ENCODE measurements at places on chromosomes 1 and 21.
A peak's percentile ranks its signal among the peaks of the same experiment; 100 is the strongest.

GRCh38 chr1:217647791-217648190, 16.6 kb downstream of the SPATA17 start:
- no peak for DNase-seq

DNA sequence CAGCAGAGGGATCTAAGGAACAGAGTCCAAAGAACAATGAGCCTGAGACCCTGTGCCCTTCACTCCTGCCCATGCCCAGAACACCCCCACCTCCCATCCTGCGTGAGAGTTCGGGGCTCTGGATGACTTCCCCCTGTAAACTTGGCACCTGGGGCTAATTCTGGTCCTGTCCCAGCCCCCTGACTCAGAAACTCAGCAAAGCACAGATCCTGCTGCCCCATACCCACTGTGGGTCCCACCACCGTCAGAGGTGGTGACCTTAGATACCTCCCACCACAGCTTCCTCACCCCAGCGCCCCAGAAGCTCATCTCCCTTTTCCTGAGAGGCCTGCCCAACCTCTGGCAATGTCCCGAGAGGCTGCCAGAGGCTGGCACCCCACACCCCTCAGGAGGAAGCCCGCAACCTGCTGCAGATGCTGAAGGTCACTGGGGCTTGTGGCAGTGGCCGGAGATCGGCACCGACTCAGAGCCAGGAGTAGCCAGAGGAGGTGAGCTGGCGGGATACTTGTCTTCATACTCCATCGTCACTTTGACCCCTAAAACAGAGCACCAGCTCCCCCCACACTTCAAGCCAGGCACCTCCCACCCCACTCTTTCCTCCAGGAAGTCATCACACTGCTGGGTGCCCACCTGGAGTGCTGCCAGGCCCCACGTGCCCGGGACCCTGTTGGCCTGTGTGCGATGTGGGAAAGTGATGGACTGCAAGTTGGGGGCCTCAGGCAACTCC, 111.6 kb upstream of the IFFO2 start:
- no peak for DNase-seq

GRCh38 chr1:65625528-65625927, 167.2 kb upstream of the PDE4B start:
- DNase-seq = no peak

DNA sequence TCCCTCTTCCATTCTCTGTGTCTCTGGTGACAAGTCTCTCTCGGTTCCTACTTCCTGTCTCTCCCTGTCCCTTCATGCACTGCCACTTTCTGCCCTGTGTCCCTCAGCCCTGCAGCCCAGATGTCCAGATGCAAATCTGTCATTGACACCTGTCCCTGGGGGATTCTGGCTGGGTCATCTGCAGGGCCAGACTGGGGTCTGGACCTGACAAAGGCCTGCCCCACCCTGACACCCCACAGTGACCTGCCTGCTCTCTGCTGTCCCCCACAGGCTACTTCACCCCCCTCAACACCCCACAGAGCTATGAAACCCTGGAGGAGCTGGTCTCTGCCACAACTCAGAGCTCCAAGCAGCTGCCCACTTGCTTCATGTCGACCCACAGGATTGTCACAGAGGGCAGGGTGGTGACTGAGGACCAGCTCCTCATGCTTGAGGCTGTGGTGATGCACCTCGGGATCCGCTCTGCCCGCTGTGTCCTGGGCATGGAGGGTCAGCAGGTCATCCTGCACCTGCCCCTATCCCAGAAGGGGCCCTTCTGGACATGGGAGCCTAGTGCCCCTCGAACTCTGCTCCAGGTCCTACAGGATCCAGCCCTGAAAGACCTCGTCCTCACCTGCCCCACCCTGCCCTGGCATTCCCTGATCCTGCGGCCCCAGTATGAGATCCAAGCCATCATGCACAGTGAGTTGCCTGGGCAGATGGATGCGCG, 7.2 kb downstream of the THEMIS2 start:
- DNase-seq = no peak

DNA sequence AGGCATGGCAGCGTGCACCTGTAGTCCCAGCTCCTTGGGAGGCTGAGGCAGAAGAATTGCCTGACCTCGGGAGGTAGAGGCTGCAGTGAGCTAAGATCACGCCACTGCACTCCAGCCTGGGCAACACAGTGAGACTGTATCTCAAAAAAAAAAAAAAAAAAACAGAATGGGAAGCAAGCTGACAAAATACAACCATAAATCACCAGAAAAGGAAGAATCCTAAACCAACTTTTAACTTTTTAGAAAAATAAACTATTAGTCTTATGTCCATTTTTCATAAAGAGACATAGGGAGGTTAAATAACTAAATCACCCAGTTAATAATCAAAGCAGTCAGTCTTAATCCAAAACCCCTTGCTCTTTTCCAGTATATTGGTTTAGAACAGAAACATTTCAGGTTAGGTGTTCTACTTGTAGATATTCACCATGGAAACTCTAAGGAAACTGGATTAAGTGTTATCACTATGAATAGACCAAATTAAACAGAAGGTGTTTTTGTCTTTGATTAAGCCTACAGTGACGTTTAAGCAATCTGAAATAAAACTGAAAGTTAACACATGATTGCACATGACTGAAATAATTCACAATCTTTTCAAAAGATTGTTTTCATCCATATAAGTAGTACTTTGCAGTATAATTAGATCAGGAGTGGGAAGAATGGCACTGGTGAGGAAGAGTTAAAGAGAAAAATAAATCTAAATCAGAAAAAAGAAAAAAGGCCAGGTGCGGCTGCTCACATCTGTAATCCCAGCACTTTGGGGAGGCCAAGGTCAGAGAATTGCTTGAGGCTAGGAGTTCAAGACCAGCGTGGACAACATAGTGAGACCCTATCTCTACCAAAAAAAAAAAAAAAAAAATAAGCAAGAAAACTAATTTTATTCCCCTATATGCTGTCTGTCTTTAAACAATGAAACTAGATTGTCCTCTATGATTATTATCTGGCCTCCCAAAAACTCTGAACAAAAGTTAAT, 9.6 kb downstream of the CDC42BPA start:
- no peak for DNase-seq

GRCh38 chr1:199082778-199083389, 444.0 kb downstream of the PTPRC start:
- no peak for DNase-seq

DNA sequence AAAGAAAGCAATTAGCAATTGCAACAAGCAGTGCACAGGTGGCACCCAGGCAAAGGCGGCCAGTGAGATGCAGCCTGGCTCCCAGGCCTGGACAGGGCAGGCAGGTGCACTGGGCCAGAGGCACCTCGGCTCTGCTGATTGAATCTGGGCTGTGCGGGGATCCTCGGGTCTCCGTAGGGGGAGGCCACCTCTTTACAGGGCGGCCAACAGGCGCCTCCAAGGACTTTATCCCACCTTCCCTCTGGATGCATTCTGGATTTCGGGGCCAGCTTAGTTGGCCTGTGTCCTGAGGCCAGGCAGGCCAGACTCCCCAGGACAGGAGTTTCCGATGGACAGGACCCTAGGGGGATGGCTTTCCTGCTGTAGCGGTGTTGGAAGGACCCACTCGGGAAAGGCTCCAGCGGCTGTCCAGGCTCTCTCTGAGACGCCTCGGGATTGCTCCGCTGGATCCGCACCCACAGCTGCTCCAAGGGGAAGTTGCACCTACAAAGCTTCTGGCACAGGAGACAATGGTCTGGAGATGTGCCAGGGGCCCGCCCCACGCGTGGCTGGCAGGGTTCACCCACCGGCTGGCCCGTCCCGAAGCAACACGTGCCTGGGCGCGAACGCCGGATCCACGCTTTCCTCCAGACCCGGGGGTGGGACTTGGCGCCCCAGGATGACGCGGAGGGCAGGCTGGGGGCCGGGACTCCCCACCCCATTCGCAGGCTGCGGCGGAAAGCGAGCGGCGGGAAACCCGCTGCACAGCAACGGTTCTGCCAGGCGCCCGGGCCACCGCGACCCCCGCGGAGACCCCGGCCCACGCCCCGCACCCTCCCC, 810 bp downstream of the SLC19A1 start:
- peak; percentile 58 for DNase-seq

GRCh38 chr1:61138305-61138704, 55.9 kb downstream of the NFIA start:
- no peak for DNase-seq

DNA sequence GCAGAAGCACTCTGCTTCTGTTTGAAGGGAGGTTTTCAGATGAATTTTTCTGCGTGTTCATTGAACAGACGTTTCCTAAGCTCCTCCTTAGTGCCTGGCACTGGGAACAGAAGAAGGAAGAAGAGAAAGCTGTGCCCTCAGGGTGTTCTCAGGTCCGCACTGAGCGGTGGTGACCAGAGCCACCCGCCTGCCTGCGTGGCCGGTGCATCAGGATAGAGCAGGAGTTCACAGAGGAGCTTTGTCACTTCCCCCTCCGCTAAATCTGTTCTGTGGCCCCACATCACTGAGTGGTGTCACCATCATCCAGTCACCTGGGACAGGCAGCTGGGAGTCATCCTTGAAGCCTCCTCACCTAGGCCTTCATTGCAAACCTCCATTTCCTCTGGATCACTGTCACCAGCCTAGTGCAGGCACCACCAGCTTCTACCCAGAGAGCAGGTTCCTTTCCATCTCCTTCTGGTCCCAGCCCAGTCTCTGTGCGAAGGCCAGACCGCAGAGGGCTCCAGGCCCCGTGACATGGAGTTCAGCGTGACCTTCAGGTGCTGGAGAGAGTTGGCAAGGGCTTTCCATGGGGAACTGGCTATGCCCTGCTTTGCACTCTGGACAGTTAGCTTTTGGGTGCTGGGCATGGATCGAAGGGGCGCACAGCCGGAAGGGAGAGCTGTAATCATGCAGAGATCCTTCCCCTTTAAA, 21.7 kb downstream of the PARK7 start:
- DNase-seq = no peak

DNA sequence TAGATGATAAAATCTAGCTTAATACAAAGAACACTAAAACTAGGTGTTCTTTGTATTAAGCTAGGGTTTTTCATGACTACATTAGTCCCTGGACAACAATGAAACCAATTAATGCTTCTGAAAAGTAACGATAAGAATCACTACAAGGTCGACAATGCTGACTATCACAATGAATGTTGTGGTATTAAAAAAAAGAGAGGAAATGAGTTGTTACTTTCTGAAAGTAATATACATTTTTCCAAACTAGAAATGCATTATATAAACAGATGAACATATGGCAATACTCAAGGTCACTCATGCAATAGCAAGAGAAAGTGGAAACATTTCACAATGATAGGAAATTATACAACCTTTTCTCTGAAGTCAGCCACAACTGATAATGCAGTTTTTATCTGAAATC, 19.0 kb downstream of the DPH5 start:
- DNase-seq = no peak
